ENCODE measurements at places on chromosomes 1 and 21.

- DNase-seq = peak; percentile 96
Observed at GRCh38 chr1:182149411-182149965, 88.0 kb upstream of the ZNF648 start.

- DNase-seq = no peak
Observed at GRCh38 chr1:2102753-2103152, 52.5 kb downstream of the PRKCZ start.

- no peak for DNase-seq
Observed at GRCh38 chr1:91821126-91821868, 64.7 kb downstream of the TGFBR3 start.

- DNase-seq = no peak
Observed at GRCh38 chr1:2248127-2248826, 20.2 kb downstream of the SKI start.

GRCh38 chr21:16992448-16992847, 520.4 kb upstream of the CXADR start:
- no peak for DNase-seq

GRCh38 chr21:35770101-35770945, 290.0 kb downstream of the SETD4 start:
- no peak for DNase-seq

GRCh38 chr1:156726549-156727226, 1.6 kb upstream of the METTL25B start:
- DNase-seq = peak; percentile 60

GRCh38 chr1:170369000-170369399, 163.0 kb upstream of the GORAB start:
- no peak for DNase-seq

- no peak for DNase-seq
Observed at GRCh38 chr1:192604979-192605620, 29.5 kb downstream of the RGS1 start.

GRCh38 chr1:218847089-218847768, 326.4 kb upstream of the LYPLAL1 start:
- no peak for DNase-seq

All from foreskin fibroblast (primary cell).